Neural crest cell (in vitro differentiated cells): ENCODE measurements at places on chromosomes 4 and X.

DNA sequence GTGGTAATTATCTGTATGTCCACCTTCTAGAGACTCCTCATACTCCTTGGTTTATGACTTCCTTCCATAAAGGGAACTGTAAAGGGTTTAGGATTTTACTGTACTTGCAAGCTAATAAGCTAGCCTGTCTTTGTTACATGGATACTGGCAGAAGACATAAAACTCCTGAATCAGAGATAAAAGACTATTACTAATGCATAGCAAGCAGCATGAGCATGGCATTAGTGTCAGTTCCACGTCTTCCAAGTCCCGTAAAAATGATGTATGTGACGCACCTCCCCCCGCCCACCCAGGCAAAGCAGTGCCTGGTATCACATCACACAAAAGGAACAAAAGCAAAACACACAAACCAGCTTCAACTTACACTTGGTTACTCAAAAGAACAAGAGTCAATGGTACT lies 71.0 kb downstream of the SLC10A6 start:
- no peak for DNase-seq

DNA sequence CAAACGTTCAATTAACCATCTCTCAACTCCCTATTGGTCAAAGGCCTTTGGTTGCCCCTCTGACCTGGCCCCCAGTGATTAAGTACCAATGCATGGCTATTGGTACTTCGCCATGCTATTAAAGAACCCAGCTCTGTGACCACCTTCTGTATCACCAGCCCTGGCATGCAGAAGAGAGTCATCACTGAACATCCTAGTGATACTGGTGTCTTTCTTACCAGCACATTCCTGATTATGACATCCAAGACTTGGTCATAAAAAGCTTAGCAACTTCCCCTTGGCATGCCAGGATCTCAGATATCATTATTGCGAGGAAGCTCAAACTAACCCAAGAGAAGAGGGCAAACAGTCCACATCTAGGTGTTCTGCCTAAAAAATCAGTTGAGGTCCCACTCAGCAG lies 122.3 kb upstream of the OTUD4 start:
- DNase-seq = no peak

DNA sequence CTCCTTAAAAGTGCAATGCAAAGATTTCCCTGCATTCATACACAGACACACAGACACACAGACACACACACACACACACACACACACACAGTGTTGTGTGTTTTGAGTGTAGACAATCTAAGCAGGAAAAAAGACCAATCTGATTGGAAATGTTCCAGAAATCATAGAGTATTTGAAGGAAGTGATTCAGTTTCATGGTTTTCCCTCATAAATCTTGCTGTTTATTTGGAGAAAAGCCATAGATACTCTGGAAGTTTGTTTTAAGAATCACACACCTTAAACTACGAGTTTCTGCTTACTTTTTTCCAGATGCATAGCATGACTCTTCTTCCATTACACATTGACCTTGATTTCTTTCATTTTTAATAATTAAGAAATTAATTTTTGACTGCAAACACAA lies 298.5 kb upstream of the BMP3 start:
- DNase-seq = no peak

GRCh38 chr4:183747931-183748670 lies 89.0 kb downstream of the TRAPPC11 start:
- no peak for DNase-seq

GRCh38 chr4:7663075-7663541 lies 228.4 kb upstream of the PSAPL1 start:
- no peak for DNase-seq

DNA sequence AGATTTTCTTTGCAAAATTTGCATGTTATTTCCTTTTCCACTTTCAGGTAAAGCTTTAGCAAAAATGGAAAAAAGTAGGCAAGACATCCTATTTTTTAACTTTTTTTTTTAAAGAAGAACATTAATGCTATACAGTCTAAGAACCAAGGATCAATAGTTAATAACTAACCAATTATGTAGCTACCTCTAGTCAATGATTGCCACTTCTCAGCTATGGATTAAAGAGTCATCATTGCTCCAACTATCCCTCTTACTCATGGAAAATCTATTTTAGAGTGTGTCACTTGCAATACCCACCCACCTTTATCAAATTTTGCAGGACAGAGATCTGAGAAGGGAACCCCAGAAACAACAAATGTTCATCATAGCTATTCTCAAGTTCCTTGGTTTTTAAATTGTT lies 223.1 kb downstream of the ANK2 start:
- DNase-seq = no peak

GRCh38 chr4:67699603-67700002 lies 1.4 kb downstream of the UBA6 start:
- DNase-seq = no peak
